ENCODE measurements at places on chromosomes 13 and 19.

- DNase-seq, result no peak
These were observed 92.7 kb downstream of the ATP11A start for GRCh38 chr13:112782429-112783010.

GRCh38 chr19:19997656-19998268, 41.5 kb downstream of the ZNF682 start:
- peak; percentile 4 for DNase-seq

DNA sequence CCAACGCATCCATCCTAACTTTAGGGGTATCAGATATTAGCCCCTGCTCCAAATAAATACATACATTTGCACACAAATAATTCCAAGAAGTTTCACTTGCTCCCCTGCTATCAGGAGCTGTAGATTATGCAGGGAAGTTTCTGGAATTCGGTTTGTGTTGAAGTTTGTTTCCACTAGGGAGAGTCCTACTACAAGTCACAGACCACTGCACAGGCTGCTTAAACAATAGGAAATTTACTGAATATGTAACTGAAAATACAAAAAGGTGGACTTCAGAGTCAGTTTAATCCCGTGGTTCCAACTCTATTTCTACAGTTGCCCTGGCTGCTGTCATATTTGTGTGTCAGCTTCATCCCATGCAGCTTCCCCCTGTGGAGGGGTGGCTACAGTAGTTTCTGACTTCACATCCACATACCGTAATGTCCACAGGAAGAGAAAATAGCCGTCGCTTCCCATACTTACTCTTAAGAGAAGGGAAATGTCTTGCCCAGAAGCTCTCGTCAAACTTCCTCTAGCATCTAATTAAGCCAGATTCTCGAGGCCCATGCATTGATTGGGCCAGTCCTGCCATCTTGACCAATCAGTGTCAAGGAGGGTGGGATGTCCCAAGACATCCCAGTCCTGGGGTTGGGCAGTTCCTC, 286.6 kb downstream of the COG6 start:
- no peak for DNase-seq

DNA sequence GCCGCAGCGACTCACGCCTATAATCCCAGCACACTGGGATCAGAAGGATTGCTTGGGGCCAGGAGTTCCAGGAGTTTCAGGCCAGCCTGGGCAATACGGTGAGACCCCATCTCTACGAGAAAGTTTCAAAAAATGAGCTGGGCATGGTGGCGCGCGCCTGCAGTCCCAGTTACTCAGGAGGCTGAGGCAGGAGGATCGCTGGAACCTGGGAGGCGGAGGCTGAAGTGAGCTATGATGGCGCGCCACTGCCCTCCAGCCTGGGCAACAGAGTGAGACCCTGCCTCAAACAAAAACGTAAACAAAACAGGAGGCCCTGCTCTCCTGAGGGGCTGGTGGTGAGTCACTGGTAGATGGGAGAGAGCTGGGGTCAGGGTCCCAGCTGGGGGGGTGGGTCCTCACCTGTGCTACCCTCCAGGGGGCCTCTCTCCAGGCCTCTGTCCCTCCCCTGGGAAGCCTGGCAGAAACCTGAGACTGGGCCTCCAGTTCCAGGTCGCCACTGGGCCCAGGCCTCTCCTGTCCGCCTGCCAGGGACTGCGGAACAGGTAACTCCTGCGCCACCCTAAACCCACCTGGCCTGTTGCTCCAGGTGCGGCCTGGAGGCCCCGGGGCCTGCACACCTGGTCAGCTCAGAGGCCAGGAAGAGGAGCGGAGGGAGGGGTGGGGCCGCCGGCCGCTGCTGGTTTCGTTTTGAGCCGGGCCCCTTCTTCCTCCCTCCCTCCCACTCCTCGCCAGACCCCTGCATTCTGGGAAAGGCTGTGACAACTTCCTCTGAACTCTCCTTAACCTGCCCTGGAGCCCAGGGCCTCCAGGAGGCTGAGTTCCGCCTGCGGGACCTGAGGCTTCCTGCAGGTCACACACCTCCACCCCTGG, 17.2 kb upstream of the ZBTB7A start:
- no peak for DNase-seq

DNA sequence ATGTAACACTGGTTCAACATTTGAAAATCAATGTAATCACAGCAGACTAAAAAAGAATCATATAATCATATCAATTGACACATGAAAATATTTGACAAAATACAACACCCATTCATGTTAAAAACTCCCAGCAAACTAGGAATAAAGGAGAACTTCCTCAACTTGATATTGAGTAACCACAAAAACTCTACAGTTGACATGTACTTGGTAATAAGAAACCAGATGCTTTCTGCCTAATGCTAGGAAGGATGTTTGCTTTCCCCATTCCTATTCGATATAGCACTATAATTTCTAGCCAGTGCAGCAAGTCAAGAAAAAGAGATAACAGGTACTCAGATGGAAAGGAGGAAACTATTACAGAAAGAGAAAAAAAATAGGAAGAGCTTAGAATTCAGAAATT, 26.9 kb downstream of the UFM1 start:
- DNase-seq, result no peak

GRCh38 chr19:39171479-39172465, 25.0 kb upstream of the NCCRP1 start:
- no peak for DNase-seq

DNA sequence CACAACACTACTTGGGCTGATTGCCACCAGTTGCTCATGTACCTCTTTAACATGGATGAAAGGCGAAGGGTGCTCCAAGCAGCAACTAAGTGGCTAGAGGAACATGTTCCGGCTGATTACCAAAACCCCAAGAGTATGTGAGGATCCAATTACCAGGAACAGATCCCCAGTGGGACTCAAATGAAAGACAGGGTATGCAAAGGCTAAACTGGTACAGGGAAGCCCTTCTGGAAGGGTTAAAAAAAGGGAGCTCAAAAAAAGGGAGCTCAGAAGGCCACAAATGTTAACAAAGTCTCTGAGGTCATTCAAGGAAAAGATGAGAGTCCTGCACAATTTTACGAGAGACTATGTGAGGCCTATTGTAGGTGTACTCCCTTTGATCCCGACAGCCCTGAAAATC, 604.7 kb downstream of the UQCRFS1 start:
- no peak for DNase-seq

DNA sequence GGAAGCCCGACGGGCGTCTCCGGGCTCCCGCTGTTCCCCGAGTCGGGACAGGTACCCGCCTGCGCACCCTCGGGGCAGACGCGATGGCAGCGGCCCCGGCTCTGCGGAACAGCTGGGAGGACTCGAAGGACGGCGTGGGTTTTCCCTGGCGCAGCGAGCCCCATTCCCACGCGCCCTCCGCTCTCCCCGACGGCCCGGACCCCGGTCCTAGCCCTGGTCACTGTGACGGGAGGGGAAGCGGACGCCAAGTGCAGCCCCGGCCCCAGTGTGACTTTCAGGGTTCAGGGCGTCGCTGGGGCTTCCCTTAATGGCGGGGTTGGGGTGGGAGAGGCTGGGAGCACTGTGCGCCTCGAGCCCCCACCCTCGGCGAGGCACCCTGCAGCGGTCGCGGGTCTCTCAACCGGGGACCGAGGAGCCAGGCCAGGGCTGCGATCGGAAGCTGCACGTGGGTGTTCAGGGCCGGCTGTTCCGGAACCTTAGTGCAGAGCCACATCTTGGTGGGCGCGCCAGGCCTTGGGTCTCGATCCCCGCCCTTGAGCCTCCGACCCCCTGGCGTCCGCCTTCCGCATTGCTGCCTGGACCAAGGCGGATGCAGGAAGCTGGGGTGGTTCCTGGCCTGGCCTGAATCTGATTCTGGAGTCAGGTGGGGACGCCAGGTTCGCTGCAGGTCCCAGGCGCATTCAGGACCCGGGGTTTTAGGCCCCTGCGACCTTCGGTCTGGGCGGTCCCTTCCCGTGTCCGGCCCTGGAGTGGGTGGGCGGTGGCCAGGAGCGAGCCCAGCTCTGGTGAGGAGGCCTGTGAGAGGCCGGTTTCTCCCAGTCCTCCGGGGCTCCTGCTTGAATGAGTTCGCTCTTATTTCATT, 3.5 kb downstream of the LGALS7B start:
- peak; percentile 12 for DNase-seq

DNA sequence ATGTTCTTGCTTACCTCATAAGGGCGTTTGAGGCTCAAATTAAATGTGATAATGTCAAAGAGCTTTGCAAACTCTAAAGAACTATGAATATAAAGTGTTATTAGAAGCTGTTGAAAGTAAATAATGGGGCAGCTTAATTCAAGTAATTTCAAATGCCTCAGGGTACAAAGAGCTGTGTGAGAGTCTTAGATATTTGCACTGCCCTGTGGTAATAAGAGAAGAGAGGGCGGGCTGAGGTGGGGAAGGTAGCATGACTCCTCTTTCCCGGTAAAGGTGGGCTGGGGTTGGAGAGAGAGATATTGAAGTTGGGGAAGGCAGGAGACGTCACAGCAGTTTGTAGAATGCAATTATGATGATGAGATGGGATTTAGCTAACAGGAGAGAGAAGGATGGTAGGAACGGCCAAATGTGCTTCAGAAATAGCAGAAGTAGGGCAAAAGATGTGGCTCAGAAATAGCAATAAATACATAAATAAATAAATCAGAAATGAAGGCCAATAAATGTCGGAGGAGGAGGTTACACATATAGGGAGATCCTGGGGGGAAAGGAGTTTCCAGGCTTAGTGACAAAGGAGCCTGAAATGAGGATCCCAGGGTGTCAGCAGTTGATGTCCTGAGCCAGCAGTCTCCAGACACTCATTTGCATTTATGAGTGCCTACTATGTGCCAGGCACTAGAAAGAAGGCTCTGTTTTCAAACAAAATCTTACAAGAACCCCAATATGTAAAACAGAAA, 35.7 kb upstream of the RCBTB2 start:
- no peak for DNase-seq

DNA sequence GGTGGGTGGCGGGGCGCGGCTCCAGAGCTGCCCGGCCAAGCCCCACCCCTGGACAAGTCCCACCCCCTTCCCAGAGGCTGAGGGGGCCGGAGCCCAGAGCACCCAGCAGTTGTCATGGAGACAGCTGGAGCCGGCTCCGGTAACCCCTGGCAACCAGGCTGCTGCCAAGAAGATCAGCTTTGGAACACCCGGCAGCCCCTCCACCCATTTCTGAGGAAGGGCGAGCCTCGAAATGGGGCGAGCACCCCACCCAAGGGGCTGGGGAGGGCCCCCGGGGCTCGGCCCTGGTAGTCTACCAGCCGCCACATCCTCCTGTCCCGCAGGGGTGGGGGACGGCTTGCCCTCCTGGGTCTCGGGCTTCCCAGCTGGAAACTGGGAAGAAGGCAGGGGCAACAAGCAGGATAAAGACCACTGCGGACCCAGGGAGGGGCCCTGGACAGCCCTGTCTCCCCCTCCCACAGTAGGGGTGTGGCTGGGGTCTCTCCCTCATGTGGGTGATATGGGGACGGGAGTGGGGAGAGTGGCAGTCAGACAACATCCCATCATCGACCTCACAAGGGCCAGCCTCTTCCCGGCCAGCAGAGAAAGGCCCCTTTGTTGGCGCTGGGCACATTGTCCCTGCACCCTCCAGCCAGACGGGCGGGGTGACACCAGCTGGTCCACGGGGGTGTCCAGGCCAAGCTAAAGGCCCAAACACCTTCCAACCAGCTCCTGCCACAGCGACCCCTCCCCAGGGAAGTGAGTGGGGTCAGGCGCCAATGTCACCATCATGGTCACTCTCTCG, 1.5 kb downstream of the CERS1 start:
- DNase-seq, result no peak
